Myocyte (in vitro differentiated cells): ENCODE measurements at places on chromosomes 13 and 19.

DNA sequence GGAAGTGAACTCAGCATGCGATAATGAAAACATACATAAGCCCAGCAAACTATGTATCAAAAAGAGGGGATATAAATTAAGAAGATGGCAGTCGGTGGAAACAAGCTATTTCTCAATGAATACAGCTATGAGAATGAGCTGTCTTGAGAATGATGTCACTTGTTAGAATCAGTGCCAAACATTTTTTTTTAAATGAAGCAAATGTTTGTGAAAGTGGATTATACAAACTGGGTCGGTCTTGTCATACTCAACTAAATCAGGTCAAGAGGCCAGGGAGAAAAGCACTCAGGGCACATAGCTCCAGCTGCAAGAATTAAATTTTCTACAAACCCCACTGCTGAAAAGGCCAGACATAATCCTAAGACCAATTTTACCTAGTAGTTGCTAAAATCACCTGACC lies 1048.4 kb downstream of the SLITRK1 start:
- DNase-seq: peak; percentile 25

- no peak for DNase-seq
These were observed 1491.0 kb upstream of the MIR17HG start for GRCh38 chr13:89856512-89856911.

DNA sequence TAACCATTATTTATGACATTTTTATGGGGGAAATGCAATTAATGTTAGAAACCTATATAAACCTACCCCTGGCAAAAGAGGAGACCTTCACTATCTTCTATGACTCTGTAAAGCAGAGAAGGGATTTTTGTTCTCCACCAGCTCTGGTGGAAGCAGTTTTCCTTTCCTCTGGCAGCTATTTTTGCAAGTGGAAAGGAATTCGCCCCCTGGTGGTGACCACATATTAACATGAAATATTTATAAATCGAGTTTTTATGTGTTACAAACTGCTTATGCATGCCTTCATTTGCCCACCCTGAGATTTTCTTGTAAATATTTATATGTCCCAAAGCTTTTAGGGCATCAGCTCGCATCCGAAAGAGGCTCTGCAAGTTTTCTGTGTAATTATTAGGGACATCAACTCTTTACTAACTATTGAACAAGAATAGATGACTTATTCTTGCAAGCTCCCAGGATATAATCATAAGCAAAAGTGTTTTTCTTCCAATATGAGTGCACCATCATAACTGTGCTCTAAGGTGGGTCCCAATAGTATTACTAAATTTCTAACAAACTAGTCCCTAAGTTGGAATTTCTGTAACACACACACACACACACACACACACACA lies 62.4 kb downstream of the SERTM1 start:
- DNase-seq: peak; percentile 69

DNA sequence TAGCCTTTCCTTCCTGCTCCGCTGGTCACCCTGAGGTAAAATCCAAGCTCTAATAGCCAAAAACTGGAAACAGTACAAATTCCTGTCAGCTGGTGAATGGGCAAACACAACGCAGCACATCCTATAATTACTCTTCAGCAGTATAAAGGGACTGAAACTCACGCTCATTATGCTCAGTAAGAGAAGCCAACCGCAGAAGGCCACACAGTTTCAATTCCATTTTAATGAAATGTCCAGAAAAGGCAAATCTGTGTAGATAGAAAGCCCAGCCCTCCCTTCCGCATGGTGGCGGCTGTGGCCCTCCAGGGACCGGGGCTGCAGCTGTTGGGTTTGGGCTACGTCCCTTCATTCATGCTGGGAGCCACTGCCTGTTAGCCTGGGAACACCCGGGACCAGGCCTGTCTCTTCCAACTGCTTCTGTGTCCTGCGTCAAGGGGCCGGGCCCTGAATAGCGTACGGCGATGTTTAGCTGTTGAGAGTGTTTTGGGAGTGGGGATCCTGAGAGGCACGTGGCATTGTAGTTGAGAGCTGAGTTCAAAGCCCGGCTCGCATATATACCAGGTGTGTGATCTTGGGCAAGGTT lies 23.5 kb downstream of the NKPD1 start:
- peak; percentile 73 for DNase-seq

GRCh38 chr13:23107665-23108064 lies 73.1 kb upstream of the SGCG start:
- no peak for DNase-seq
